ENCODE measurements at places on chromosomes 16 and 17. TPM values are rescaled to one million over a fixed set of nuclear protein-coding genes. Genes with fewer than 3 reads are reported as not detected.

DNA sequence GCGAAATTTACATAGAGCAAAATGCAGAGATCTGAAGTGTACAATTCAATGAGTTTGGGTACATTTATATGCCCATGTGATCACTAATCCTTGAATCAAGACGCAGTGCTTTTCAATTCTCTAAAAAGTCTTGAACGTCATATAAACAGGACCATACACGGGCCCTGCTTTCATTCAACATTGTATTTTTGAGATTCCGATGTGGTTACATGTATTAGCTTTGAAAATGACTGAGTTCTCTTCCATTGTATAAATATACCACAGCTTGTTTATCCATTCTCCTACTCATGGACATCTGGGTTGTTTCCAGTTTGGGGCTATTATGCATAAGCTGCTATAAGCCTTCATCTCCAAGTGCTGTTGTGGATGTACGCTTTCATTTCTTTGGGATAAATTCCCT, 45.5 kb downstream of the ZCCHC14 start:
- no peak for DNase-seq

DNA sequence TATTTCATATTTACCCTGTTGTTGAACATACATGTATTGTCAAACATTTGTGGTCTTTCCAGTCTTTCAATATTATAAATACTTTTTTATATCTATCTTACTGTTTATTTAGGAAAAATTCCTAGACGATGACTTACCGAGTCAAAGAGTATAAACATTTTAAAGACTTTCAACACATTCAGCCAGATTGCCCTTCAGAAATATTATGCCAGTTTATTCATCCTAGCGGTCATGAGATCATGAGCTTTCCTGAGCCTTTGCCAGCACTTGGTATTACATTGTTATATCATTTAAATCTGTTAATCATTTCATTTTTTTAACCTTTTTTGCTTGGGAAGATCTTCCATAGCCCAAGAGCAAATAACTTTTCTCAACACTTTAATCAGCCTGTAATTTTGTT, 197.4 kb downstream of the SPECC1 start:
- DNase-seq = no peak

- no peak for DNase-seq
These were observed 2.2 kb downstream of the PLA2G15 start for GRCh38 chr16:68247400-68247799.

GRCh38 chr16:24815021-24815420, 30.7 kb upstream of the SLC5A11 start:
- no peak for DNase-seq

GRCh38 chr16:82626791-82627261, at the start of gene CDH13:
Gene CDH13 (plus strand): TSS chr16:82626969.
- DNase-seq = peak; percentile 69

DNA sequence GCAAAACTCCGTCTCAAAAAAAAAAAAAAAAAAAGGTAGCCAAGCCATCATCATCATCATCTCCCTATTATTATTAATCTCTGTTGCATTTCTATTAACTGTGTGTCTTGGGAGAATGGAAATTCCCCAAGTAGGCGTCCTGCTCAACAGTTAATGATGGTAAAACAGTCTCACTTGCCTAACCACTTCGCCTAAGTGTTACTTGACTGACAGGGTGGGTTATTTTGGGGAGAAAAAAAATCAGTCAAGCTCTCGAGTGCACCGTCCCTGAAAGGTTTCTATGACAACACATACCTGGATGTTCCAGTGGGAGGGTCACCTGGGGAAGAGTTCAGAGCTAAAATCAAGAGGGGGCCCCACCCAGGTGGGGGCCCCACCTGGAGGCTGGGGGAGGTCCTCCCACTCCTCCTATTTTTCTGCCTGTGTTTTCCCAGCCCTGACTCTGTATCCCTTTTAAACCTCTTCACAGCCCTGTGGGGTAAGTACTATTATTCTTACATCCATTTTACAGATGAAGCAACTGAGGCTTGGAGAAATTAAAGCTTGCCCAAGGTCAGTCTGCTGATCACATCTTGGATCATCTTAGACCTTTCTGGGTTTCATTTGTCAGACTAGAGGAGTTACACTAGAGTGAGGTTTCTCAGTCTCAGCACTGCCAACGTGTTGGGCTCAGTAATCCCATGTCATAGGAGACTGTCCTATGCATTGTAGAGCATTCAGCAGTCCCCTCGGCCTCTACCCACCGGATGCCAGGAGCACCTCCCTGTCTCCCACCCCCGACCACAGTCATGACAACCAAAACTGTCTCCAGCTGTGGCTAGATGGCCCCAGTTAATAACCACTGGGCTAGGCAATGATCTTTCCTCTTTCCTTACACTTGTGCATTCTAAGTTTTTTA, 11.0 kb upstream of the ABAT start:
- DNase-seq = no peak

GRCh38 chr17:42287305-42287976, 857 bp upstream of the STAT5A start:
- DNase-seq = peak; percentile 63

GRCh38 chr16:67198238-67198734, 645 bp upstream of the ELMO3 start:
- peak; percentile 91 for DNase-seq

DNA sequence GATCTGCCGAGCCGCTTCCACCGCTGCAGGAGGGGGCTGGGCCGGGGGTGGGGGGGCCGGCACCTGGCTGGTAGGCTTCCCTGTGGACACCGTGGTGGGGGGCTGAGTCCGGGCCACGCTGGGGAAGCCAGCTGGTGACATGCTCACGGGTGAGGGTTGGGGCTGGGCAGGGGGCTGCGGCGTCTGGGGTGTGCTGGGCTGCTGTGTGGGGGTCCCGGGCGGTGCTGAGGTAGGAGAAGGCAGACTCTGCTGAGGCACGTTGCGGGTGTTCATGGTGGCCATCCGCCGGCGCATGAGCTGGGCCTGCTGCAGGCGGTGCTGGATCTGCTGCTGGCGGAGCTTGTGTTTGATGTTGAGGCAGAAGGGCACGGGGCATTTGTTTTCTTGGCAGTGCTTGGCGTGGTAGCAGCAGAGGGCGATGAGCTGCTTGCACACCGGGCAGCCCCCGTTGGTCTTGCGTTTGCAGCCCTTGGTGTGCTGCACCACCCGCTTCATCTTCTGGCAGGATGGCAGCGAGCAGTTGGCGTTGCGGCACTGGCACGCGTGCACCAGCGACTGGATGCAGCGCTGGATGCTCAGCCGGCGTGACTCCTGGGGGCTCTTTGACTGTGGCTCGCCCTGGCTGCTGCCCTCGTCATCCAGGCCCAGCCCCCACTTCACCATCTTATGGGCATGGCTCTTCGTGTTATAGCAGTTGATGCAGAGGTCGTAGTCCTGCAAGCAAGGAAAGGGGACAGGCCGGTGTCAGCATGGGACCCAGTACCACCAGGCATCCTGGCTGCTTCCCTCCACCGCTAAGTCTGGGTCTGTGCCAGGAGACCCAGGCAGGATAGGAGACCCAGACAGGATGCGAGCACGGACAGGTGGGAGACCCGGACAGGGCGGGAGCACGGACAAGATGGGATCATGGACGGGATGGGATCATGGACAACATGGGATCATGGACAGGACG, 12.1 kb upstream of the TRAP1 start:
- DNase-seq = peak; percentile 47

DNA sequence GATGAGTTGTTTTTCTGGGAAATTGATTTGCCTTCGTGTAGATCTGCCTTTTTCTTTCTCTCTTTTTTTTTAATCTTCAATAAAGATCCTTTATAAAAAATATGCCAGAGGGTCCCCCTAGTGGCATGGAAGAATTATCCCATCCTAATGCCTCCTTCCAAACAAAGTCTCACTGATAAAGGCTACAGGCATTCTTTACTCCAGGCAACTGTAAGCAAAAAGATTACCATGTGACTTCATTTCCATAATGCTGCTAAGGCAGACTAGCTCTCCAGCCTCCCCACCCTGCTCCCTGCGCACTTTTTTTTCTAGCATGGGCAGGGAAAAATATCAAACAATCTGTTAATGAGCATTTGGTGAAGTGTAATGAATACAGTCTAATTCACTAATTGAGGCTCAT, 220.2 kb upstream of the CDH8 start:
- no peak for DNase-seq

DNA sequence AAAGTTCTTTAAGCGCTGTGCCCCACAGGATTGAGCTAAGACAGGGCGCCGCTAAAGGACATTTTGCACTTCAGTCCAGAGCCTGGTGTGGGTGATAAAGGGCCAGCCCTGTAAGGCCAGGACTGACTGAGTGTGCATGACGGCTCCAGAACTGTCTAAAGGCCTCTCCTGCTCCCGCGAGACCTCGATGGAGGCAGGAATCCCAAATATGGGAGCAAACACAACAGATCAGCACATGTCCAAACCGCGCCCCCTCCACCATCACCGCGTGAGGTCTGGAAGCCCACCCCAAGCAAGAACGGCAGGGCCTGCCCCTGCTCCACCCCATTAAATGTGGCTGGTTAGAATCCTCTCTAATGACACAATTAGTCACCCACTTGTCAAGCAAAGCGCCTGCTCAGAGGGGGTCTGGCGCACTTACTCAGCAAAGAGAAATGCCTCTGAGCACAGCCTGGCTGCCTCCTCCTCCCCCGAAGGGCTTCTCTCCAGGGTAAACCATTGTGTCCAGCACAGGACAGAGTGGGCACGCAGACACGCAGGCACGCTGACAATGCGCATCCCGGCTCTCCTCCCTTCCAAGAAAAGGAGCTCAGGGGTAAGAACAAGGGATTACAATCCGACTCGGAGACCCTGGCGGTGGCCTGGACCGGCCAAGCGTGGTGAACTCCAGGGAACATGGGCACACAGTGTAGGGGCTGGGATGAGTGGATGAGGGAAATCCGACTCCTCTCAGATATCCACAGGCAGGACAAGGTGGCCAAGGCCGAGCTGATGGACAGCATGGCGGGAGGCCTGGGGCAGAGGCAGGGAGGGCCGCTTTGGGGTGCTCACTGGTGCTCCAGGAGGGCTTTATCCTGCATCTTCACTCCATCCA, 1.5 kb downstream of the MXRA7 start:
- peak; percentile 60 for DNase-seq

- no peak for DNase-seq
These were observed 22.4 kb upstream of the HERPUD1 start for GRCh38 chr16:56909527-56909979.

DNA sequence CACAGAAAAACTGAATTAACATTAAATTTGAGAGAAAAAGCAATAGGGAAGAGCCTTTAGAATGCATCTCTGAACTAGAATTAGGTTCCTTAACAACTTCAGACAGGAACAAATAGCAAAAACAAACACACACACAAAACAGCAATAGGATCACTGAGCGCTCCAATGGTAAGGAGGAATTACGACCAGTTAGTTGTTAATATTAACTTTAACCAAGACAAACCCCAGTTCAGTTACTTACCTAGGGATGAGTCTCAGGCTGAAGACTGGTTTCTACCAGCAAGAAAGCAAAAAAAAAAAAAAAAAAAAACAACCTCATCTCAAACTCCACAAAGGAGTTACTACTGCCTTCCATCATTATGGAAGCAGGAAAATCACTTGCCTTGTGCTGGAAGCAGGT, 14.6 kb downstream of the DHRS7B start:
- DNase-seq = no peak

Gene CDRT15L2
- total RNA-seq = not detected

GRCh38 chr17:33234930-33235685, 58.0 kb downstream of the ASIC2 start:
- DNase-seq = no peak

- no peak for DNase-seq
These were observed 19.8 kb downstream of the HOXB1 start for GRCh38 chr17:48510761-48511604.

- peak; percentile 93 for DNase-seq
These were observed 65.9 kb upstream of the TNRC6C start for GRCh38 chr17:77892469-77893143.

Gene CMTM2
- total RNA-seq = 0.48 TPM

Gene LRRC37A
- 3.3 TPM for total RNA-seq

GRCh38 chr17:83109793-83110645, 30.6 kb downstream of the METRNL start:
- no peak for DNase-seq

DNA sequence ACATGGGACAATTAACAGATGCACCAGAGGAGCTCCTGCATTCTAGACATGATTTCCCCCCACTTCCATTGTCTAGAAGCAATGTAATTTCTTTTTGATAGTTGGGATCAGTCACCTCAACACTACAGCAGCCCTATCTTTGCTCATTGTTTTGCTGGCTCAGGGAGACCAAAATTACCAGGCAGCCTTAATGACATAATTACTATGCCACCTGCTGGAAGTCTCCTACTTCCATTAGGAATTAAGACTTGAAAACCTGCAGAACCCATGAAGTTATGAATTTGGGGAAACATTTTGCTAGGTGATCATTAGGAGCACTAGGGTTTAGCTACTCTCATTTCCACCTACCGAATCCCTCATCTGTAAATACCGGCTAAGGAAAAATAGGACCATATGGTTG, 312.0 kb upstream of the CA10 start:
- DNase-seq = no peak

Gene P2RX5
- 2.7 TPM for total RNA-seq

- DNase-seq = no peak
These were observed 129.2 kb downstream of the SEC14L1 start for GRCh38 chr17:77269696-77270681.

Gene HSPB9
- 0.22 TPM for total RNA-seq

Gene ARL5C
- total RNA-seq = not detected

DNA sequence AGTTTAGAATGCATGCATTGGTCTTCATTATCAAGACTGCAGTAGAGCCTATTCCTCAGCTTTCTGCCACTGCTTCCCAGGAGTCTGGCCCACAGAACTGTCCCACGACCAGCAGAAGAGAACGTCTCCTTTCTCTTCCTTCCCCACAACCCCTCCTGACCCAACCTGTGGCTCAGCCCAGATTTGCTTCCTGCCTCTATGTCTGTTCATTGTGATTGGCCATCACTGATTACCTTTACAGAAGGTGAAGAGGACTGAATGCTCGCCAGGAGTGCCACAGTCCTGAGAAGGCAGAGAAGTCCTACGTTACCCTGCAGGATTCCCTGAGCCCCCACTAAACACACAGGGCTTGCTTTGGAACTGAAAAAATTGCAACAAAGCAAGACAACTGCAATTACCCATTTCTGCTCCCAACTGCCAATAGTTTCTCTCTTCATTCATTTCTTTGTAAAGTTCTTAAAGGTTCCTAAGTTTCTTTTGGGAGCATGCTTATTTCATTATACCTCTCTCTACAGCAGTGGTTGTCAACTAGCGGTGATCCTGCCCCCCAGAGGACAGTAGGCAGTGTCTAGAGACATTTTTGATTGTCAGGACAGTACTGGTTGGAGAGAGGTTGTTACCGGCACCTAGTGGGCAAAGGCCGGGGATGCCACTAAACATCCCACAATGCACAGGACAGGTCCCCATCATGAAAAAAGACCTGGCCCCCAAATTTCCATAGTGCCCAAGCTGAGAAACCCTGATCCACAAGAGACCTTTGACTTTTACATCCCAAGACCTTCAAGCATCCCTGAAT, 4.5 kb upstream of the NAT9 start:
- peak; percentile 78 for DNase-seq
